ENCODE measurements at places on chromosomes 12 and 14. TPM values are rescaled to one million over a fixed set of nuclear protein-coding genes. Genes with fewer than 3 reads are reported as not detected.

The ADAM21 gene
- 0.98 TPM for total RNA-seq

GRCh38 chr12:109467978-109468676, 9.0 kb downstream of the KCTD10 start:
- H3K36me3 ChIP-seq, result peaks cover 19% of the 10 kb centered on the region
- H3K27me3 ChIP-seq, result no peaks in the 10 kb centered on the region
- peaks cover 23% of the 10 kb centered on the region for H3K4me1 ChIP-seq

GRCh38 chr14:104117341-104118005, 20.9 kb upstream of the KIF26A start:
- peak overlapping the region; percentile 48 for H3K4me3 ChIP-seq
- no peaks in the 10 kb centered on the region for H3K27me3 ChIP-seq
- no peaks in the 10 kb centered on the region for H3K36me3 ChIP-seq
- peak overlapping the region; percentile 81 for H3K27ac ChIP-seq

- peaks cover 18% of the 10 kb centered on the region for H3K27me3 ChIP-seq
- no peak overlapping the region for H3K4me3 ChIP-seq
- H3K27ac ChIP-seq, result no peak overlapping the region
- DNase-seq, result peak; percentile 22
- no peaks in the 10 kb centered on the region for H3K4me1 ChIP-seq
- no peaks in the 10 kb centered on the region for H3K36me3 ChIP-seq
These were observed 186.6 kb upstream of the OR4E1 start for GRCh38 chr14:21860172-21860571.

The TOMM20L gene
- total RNA-seq, result not detected
